ENCODE measurements at places on chromosomes 1 and 21.

- DNase-seq = no peak
Measured at GRCh38 chr1:213921311-213921710, 66.5 kb upstream of the PROX1 start.

DNA sequence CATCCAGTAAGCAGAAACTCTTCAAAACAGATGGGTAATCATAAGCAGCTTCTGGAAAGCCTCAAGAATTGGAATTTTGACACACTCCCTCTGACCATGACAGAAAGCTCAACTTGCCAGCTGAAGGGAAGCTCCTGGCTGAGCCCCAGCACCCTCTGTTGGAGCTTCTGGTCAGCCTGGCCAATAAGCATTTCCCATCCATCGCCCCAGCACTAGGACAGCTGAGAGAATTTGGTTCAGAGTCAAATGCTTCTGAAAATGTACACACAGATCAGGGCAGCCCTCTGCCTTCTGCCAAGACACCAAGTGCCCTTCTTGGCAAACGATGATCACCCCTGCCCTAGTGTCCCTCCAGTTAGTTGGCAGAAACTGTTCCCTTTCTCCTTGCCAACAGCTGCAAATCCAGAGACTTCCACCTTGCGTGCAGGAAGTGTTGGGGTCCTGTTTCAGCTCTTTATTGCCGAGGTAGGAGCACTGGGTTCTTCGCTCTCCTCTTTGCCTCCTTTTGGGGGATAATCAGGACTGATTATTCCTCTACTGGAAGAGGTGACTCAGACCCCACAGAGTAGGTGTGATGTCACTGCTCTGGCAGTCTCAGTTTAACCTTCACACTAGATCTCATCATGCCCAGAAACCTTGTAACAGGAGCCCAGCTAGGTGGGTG lies 11.9 kb downstream of the PIGV start:
- DNase-seq = peak; percentile 61

GRCh38 chr1:15352128-15352957 lies 57.3 kb upstream of the EFHD2 start:
- DNase-seq = no peak

DNA sequence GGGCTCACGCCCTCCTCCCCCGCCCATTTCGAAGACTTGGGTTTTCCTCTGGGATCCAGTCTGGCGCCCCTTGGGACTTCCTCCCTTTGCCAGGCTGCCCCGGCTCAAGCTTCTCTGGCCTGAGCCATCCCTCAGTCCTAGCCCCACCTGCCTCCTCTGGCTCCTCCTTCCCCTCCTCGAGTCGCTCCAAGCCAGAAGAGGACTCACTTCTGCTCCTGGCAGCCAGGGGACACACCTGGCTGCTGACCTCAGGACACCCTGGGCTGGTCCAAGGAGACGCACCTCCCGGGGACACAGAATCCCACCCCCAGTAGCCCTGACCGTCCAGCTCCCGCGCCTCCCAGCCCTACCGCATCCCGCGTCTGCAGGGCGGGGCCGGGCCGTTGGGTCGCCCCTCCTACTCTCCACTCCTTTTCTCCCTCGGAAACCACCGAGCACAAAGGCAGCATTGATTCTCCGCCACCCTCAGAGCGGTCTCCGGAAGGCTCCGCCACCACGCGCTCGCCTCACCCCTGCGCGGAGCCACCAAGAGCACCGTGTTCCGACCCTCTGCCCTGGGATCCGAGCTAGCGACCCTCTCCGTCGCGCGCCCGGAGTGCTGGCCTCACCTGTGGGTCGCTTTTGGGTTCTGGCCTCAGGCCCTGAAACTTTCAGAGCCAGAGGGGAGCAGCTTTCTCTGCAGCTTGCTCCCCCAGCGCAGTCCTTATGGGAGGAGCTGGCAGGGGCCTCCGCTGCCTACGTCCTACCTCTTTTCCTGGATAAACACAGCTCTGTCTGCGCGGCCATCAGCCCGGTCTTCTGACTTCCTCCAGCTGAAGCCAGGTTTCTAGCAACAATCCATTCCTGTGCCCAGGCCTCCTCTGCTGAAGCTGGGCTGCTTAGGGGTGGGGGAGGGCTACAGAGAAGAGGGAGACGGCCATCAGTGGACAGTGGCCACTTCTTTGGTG lies at the start of gene C2CD4D:
Gene C2CD4D (minus strand): TSS at position 364 of the 947 bp plus-strand sequence. CDS start 831 bp downstream, outside the sequence.
- DNase-seq = peak; percentile 87

- DNase-seq = no peak
Measured at GRCh38 chr1:104726917-104727316, 977.2 kb downstream of the AMY1C start.

GRCh38 chr1:223208164-223209076 lies 65.4 kb upstream of the TLR5 start:
- DNase-seq = no peak

DNA sequence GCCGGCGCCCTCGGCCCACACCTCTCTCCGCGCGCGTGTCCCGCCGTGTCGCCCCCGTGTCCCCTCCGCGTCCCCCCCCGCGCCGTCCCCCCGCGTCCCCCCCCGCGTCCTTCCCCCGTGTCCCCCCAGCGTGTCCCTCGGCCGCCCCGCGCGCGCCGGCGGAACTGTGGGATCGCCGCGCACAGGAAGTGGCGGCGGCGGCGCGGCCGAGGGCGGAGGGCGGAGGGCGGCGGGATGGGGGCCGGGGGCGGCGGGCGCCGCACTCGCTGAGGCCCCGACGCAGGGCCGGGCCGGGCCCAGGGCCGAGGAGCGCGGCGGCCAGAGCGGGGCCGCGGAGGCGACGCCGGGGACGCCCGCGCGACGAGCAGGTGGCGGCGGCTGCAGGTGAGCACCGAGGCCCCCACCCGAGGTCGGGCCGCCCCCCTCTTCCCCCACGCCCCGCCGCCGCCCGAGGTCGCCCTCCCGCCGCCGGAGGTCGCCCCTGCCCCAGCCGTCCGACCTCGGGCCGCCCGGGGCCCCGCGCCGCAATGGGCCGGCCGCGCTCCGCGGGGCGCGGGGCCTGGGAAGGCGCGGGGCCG lies at the start of gene AGPAT3:
Gene AGPAT3 (plus strand): TSS at position 262 of the 578 bp plus-strand sequence. CDS start 94,459 bp downstream, outside the sequence.
- no peak for DNase-seq

DNA sequence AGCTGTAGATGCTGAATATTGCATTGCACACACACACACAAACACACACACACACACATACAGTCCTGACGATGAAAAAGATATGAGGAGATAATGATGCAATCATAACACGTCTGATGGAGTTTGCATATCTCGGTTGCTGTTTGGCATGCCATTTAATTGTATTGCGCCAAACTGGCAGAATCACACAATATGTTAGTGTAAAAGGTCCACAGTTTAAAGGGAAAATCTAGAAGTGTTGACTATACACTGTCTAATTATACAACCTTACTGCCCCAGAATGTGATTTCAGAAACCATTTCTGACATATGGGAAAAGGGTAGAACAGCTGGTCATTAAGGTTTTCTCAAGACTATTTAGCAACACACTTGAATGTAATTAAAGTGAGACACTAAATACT lies 123.7 kb upstream of the PROX1 start:
- DNase-seq = no peak
